ENCODE measurements at places on chromosomes 1 and 21. TPM values are rescaled to one million over a fixed set of nuclear protein-coding genes. Genes with fewer than 3 reads are reported as not detected.

MPL gene
- total RNA-seq = not detected

OLIG1 gene
- not detected for total RNA-seq

RBP7 gene
- total RNA-seq = not detected

INSRR gene
- total RNA-seq = not detected

- no peaks in the 10 kb centered on the region for H3K27me3 ChIP-seq
- H3K27ac ChIP-seq = no peak overlapping the region
- no peak overlapping the region for H3K4me3 ChIP-seq
- no peaks in the 10 kb centered on the region for H3K4me1 ChIP-seq
- peak; percentile 0 for DNase-seq
These were observed 127.8 kb downstream of the LMX1A start for GRCh38 chr1:165228676-165229075.

- H3K36me3 ChIP-seq = no peaks in the 10 kb centered on the region
- H3K4me1 ChIP-seq = no peaks in the 10 kb centered on the region
- H3K27me3 ChIP-seq = no peaks in the 10 kb centered on the region
- no peak overlapping the region for H3K27ac ChIP-seq
These were observed 162.4 kb downstream of the ZSCAN20 start for GRCh38 chr1:33634806-33635205.

- H3K4me3 ChIP-seq = peak overlapping the region; percentile 22
- H3K4me1 ChIP-seq = no peaks in the 10 kb centered on the region
- no peak overlapping the region for H3K27ac ChIP-seq
- H3K27me3 ChIP-seq = peaks cover 5% of the 10 kb centered on the region
- no peaks in the 10 kb centered on the region for H3K36me3 ChIP-seq
- DNase-seq = no peak
These were observed 359 bp downstream of the LRRC3 start for GRCh38 chr21:44455524-44456213.

GRCh38 chr21:42473498-42474042 is 22.5 kb downstream of the RSPH1 start:
- H3K27ac ChIP-seq = no peak overlapping the region
- peaks cover 11% of the 10 kb centered on the region for H3K27me3 ChIP-seq

DNA sequence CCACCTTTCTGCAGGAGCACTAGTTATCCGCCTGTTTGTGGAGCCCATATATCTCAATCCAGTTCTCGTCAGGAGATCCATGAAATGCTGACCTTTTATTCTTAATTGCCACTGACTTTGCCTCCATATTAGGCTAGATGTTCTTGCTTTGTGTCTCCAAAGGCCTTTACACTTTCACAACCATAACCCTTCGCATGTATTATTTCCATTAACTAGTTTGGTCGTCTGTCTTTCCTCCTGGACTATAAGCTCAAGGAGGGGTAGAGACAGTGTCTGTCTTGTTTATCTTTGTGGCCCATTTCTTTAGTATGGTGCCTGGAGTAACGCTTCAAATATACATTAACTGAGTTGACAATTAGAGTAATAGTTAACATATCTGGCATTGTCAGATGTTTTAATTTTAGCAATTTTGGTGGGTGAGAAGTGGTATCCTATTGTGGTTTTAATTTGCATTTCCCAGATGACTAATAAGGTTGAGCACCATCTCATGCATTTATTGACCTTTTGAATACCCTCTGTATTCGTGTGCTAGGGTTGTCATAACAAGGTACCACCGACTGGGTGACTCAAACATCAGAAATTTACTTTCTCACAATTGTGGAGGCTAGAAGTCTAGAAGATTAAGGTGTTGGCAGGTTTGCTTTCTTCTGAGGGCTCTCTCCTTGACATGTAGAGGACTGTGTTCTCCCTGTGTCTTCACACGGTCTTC is 21.7 kb upstream of the IL12RB2 start:
- H3K27ac ChIP-seq = no peak overlapping the region
- H3K27me3 ChIP-seq = peaks cover 1% of the 10 kb centered on the region
- DNase-seq = no peak
- no peaks in the 10 kb centered on the region for H3K36me3 ChIP-seq

DNA sequence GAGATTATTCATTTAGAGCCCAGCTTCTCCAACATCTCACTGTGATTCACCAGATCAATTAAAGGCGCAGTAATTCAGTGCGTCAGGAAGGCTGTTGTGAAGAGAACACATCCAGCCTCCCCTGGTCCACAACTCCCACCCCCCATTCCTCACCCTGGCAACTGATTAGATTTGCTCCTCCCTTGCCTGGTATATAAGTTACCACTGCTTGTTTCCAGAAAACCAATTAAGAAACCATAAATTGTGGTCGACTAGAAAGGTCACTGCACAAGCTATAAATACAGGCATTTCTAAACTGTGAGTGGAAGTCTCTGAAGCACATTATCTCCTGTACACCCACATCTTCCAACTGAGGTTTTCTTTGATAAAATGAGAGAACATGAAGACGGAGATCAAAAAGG is 41.9 kb downstream of the FAM163A start:
- peaks cover 33% of the 10 kb centered on the region for H3K27me3 ChIP-seq
- no peak for DNase-seq
- H3K4me3 ChIP-seq = no peak overlapping the region
- peaks cover 4% of the 10 kb centered on the region for H3K4me1 ChIP-seq
- no peak overlapping the region for H3K27ac ChIP-seq

DNA sequence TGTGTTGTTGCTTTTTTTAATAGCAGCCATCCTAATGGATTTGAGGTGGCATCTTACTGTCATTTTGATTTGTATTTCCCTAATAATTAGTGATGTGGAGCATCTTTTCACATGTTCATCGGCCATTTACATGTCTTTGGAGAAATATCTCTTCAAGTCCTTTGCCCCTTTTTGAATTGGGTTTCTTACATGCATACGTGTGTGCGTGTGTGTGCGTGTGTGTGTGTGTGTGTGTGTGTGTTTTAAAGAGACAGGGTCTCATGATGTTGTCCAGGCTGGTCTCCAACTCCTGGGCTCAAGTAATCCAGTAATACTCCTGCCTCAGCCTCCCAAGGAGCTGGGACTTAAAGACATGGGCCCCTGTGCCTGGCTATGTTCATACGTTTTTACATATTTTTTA is 9.5 kb downstream of the PKNOX1 start:
- H3K4me3 ChIP-seq = no peak overlapping the region
- no peaks in the 10 kb centered on the region for H3K27me3 ChIP-seq
- no peak overlapping the region for H3K27ac ChIP-seq
- peaks cover 2% of the 10 kb centered on the region for H3K36me3 ChIP-seq
- peaks cover 17% of the 10 kb centered on the region for H3K4me1 ChIP-seq

DNA sequence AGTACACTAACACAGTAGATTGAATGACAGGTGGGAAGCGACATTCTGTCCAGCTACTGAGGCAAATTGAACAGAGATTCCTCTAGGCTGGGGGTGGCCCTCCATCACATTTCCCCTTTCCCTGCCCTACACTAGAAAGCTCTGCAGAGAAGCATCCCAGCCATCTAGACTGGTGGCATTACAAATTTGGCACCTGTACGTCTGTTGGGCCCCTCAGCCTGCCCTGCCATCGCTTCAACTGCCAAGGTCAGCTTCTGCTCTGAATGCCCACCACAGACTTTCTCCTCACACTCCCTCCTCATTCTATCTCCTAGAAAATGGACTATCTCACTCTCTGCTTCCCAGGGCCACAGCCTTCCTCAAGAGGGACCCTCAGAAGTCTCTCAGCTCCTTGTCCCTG is 16.7 kb downstream of the TRABD2B start:
- no peak for DNase-seq
- H3K27me3 ChIP-seq = peaks cover 3% of the 10 kb centered on the region
- no peak overlapping the region for H3K4me3 ChIP-seq
- no peaks in the 10 kb centered on the region for H3K36me3 ChIP-seq
- no peaks in the 10 kb centered on the region for H3K4me1 ChIP-seq

DNA sequence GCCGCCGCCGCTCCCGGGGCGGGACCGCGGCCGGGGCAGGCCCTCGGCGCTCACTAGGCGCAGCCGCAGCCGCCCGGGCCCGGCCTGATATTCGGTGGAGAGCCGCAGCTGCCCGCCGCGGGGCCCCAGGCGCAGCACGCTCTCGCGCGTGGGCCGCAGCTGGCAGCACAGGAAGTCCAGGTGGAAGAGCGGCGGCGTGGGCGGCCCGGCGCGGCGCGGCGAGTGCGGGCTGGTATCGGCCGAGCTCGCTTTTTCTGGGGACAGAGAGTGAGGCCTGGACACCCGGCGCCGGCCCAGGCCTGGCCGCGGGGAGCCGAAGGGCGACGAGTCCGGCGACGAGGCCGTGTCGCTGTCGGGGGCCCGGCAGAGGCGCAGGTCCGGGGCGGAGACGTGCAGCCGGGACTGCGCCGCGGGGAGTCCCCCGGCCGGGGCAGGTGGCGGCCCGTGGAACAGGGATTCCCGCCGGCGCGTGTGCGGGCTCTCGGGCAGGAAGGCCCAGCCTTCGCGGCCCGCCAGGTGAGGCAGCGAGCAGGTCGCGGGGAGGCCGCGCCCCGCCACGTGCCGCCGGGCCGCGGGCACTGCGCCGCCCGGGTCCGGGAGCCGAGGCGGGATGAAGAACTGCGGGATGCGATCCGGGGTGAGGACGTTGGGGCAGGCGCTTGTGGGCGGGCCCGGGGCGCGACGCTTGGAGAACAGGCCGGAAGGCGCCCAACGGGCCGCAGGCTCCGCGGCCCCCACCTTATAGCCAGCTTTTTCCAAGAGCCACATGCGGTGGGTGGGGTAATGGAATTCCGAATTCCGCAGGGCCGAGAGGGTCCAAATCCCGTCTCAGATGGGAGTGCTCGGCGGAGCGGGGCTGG is 1.2 kb downstream of the C2CD4D start:
- no peaks in the 10 kb centered on the region for H3K36me3 ChIP-seq
- peak; percentile 10 for DNase-seq
- H3K4me3 ChIP-seq = peak overlapping the region; percentile 36
- no peaks in the 10 kb centered on the region for H3K4me1 ChIP-seq
- H3K27ac ChIP-seq = no peak overlapping the region
- peaks cover 61% of the 10 kb centered on the region for H3K27me3 ChIP-seq

Data from IMR-90 (cell line).